GM23248 (cell line): ENCODE measurements at places on chromosomes 1 and 21. TPM values are rescaled to one million over a fixed set of nuclear protein-coding genes. Genes with fewer than 3 reads are reported as not detected.

DNA sequence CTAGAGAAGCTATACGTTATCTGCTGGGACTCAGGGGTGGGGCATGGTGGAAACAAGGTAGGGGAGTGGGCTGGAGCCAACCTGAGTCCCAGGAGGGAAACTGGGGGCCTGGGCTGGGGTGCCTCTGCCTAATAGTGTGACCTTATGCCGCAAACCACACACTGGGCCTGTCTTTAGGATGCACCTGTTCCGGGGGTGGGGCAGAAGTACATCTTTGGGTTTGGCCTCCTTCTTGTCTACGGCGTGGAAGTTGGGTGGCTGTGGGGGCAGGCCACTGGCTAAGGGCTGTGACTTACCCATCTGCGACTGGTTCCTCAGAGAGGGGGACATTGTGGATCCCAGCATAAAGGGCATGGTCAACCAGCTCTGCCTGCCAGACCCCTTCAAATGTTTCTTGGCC lies 44.2 kb downstream of the FAAH start:
- H3K4me3 ChIP-seq: no peak overlapping the region
- H3K36me3 ChIP-seq: no peaks in the 10 kb centered on the region
- H3K27me3 ChIP-seq: peaks cover 11% of the 10 kb centered on the region
- DNase-seq: no peak
- no peak overlapping the region for H3K27ac ChIP-seq

GRCh38 chr1:37851262-37851661 lies 8.1 kb downstream of the MTF1 start:
- DNase-seq: no peak
- peaks cover 15% of the 10 kb centered on the region for H3K4me1 ChIP-seq
- no peaks in the 10 kb centered on the region for H3K27me3 ChIP-seq
- H3K27ac ChIP-seq: peak overlapping the region; percentile 19; the same call in 1 of the 2 replicates
- peaks cover 15% of the 10 kb centered on the region for H3K36me3 ChIP-seq

GRCh38 chr1:226674892-226675714 lies 64.0 kb downstream of the ITPKB start:
- peaks cover 13% of the 10 kb centered on the region for H3K4me1 ChIP-seq
- no peaks in the 10 kb centered on the region for H3K36me3 ChIP-seq
- H3K4me3 ChIP-seq: no peak overlapping the region
- H3K27ac ChIP-seq: no peak overlapping the region
- no peak for DNase-seq

DNA sequence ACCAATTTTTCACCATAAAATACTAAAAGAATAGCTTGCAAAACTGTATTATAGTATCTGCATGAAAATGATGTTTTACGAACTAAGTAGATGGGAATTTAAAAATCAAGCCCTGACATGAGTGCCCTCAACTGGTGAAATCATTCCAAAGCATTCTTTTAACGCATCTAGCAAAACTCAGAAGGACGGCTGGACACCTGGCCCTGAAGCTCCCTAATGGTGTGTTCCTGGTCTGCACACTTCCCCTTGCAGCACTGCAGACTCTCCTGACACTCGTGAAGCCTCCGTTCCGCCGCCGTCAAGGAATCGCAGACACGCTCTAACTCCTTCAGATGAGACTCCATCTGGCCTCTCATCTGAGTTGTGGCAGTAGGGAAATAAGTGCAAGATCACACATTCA lies 39.9 kb downstream of the ODF2L start:
- peaks cover 16% of the 10 kb centered on the region for H3K4me1 ChIP-seq
- peaks cover 34% of the 10 kb centered on the region for H3K36me3 ChIP-seq
- H3K4me3 ChIP-seq: no peak overlapping the region
- no peaks in the 10 kb centered on the region for H3K27me3 ChIP-seq
- H3K27ac ChIP-seq: no peak overlapping the region

- H3K4me3 ChIP-seq: no peak overlapping the region
- no peak for DNase-seq
- no peaks in the 10 kb centered on the region for H3K36me3 ChIP-seq
- no peaks in the 10 kb centered on the region for H3K4me1 ChIP-seq
- H3K27me3 ChIP-seq: no peaks in the 10 kb centered on the region
Observed at GRCh38 chr1:147794570-147794969, 34.2 kb upstream of the GJA5 start.

DNA sequence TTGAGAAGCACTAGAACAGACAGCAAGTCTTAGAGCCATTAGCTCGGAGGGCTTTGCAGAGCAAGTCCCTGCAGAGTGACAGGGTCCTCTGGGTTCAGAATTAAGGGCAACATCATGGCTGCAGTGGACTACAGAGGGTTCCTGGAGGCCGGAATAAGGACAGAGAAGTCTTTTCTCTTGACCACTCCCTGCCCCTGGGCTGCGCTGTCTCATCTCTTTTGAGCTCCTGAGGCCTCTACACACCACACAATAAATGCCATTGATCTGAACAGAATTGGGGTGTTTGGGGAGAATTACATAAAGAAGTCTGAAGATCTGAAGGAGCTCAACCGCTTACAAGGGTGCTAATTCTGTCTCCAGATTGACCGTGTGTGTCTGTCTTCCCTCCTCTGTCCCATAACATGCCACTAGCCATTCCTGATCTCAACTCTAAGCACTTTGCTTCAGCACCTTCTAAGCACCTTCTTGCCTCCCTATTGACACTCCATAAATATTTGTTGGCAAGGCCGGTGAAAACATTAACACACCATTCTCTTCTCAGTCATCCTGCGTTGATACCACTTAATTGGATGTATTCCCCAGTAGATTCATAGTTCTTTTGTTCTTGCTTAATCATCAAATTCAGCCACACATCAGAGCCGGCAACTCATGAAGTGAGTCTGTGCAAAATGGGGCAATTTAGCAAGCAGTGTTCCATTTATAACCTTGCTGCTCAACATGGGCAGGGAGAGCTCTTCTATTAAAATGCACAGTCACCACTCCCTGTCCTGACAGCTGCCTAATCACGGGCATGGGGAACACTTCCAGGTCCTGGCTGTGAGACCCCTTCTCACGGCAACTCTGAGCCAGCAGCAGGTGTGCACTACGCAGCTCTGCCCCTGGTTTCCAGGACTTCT lies 49.7 kb downstream of the NMNAT2 start:
- no peak overlapping the region for H3K4me3 ChIP-seq
- no peaks in the 10 kb centered on the region for H3K4me1 ChIP-seq
- no peak overlapping the region for H3K27ac ChIP-seq
- peaks cover 27% of the 10 kb centered on the region for H3K27me3 ChIP-seq

- H3K36me3 ChIP-seq: no peaks in the 10 kb centered on the region
- H3K27me3 ChIP-seq: peaks cover 15% of the 10 kb centered on the region
- no peaks in the 10 kb centered on the region for H3K4me1 ChIP-seq
- peak; percentile 61 for DNase-seq
Observed at GRCh38 chr1:3683992-3684391, 31.7 kb downstream of the TP73 start.

- no peaks in the 10 kb centered on the region for H3K27me3 ChIP-seq
- DNase-seq: peak; percentile 97
- 0 out of 2 replicates have a peak, but pooled peaks cover 3% of the 10 kb centered on the region for H3K36me3 ChIP-seq
Observed at GRCh38 chr1:8004803-8005573, 21.1 kb downstream of the ERRFI1 start.

Gene FBXO2
- 1.1 and 3.7 TPM in 2 replicates for total RNA-seq

Gene MYOG
- not detected in 2 replicates for total RNA-seq

Gene AQP10
- not detected in 2 replicates for total RNA-seq

Gene CSF3R
- total RNA-seq: not detected in 2 replicates
